ENCODE measurements at places on chromosomes 7 and 10. TPM values are rescaled to one million over a fixed set of nuclear protein-coding genes. Genes with fewer than 3 reads are reported as not detected.
A peak's percentile ranks its signal among the peaks of the same experiment; 100 is the strongest.

- no peak overlapping the region for H3K4me3 ChIP-seq
- peaks cover 5% of the 10 kb centered on the region for H3K36me3 ChIP-seq
- no peaks in the 10 kb centered on the region for H3K27me3 ChIP-seq
- DNase-seq: no peak
These were observed 51.8 kb downstream of the CUX1 start for GRCh38 chr7:101869026-101869900.

- no peaks in the 10 kb centered on the region for H3K36me3 ChIP-seq
- DNase-seq: no peak
- H3K27me3 ChIP-seq: no peaks in the 10 kb centered on the region
These were observed 588.6 kb downstream of the DNAJB9 start for GRCh38 chr7:109158246-109158645.

- peaks cover 9% of the 10 kb centered on the region for H3K4me1 ChIP-seq
- DNase-seq: peak; percentile 23
- H3K4me3 ChIP-seq: no peak overlapping the region
These were observed 62.4 kb downstream of the THNSL1 start for GRCh38 chr10:25078658-25079431.

DNA sequence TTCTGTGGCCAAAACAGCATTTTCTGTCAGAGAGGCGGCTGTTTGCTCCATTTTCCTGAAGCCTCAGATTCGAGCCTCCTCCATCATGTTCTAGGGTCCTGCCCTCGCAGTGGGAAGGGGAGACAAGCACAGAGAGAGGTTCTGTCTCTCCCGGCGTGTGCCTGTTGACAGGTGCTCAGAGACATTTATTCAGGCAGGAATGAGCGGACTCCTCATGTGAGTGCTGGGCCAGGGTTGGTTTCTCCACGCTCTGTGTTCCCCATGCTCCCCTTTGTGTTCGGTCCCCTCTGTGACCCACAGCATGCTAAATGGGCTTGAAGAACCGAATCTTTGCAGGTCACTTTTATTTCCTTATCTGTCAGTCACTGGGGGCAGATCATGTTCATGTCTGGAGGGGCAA, 374.6 kb downstream of the GLRX3 start:
- no peak overlapping the region for H3K4me3 ChIP-seq
- peaks cover 7% of the 10 kb centered on the region for H3K27me3 ChIP-seq
- H3K36me3 ChIP-seq: no peaks in the 10 kb centered on the region
- H3K27ac ChIP-seq: no peak overlapping the region
- DNase-seq: no peak

NME8 gene
- not detected for total RNA-seq

MPP7 gene
- 11.6 TPM for total RNA-seq

All from activated CD4-positive, alpha-beta memory T cell treated with anti-CD3 and anti-CD28 coated beads for 36 hours (primary cell).